ENCODE measurements at places on chromosomes 1 and 21.

DNA sequence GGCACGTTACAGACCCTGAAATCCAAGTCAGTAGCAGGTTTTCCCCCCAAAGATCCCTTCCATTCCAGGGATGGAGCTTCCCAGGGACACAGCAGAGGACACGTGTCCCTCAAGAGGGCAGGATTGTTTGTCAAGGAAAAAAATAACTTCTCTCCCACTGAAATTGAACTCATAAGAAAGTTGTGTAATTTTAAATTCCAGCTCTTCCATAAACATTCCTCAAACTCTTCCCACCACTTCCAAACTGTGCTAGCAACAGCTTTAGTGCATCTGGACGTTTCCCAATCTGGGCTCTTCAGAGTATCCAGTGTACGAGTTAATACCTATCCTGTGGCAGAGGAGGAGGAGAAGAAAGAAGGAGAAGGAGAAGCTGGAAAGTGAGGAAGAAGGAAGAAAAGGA lies 79.6 kb downstream of the PSMG1 start:
- DNase-seq: no peak

DNA sequence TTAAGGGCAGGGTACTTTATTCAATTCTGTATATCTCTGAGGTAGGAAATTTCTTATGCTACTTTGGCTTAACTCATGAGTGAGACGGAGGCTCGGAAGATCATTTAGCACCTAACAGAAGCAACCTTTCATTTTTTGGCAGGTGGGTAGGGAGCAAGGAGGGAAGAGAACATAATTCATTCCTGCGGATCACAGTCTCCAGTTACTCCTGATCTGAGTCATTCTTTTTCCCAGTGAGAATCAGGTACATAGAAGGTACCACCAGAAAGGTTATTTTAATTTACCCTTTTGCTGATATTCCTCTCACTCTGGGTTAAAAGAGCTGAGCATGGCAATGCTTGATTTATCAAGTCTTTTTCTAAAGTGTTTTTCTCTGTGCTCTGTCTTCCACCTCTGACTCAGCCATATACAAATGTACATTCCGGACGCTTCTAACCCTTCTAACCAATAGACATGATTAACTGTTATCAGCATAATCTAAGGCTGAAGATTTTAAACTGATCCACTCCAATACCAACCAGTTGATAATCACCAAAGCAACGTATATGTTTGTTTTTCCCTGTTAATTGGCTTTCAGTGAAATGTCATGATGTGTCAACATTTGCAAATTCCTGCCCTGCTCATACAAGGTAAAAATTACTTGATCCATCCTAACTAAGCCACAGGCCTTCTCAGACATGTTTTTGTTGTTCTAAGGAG lies 271.7 kb downstream of the DUSP10 start:
- no peak for DNase-seq

GRCh38 chr1:205325334-205325884 lies 3.9 kb upstream of the NUAK2 start:
- no peak for DNase-seq

DNA sequence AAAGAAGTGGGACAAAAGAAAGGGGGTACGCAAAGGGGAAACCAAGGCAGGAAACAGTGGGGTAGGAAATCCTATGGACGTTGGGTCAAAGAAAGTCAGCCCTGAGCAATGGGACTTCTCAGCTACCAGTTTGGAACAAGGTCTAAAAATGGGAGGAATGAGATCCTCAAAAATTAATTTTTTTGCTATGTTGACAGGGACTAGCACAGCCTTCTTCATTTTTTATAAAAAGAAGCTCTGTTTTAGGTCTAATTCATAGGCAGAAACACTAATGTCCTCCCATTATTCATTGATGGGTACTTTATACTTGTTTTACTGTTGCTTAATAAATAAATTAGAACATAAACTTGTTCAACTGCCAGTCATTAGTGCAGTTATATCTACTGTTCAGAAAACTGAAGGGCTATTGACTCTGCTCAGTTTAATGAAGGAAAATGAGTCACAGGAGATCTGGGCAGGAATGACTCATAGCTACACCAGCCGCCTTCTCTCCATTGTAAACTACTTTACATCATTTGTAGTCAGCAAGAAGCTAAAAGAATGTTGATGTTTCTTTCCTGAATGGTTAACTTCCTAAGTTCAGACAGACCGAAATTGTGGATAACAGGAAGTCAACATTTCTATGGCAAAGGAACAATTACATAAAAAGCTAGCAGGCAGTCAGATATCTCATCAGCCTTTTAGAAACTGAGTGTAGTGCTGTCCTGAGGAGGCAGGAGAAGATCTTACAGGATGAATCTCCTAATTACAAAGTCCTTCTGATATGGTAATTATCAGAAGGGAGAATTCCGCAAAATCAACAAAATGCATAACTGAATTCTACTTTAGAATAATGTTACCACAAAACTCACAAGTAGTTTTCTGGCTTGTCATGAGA lies 356.4 kb upstream of the PKN2 start:
- DNase-seq: no peak

GRCh38 chr21:17053321-17053720 lies 459.5 kb upstream of the CXADR start:
- DNase-seq: no peak

DNA sequence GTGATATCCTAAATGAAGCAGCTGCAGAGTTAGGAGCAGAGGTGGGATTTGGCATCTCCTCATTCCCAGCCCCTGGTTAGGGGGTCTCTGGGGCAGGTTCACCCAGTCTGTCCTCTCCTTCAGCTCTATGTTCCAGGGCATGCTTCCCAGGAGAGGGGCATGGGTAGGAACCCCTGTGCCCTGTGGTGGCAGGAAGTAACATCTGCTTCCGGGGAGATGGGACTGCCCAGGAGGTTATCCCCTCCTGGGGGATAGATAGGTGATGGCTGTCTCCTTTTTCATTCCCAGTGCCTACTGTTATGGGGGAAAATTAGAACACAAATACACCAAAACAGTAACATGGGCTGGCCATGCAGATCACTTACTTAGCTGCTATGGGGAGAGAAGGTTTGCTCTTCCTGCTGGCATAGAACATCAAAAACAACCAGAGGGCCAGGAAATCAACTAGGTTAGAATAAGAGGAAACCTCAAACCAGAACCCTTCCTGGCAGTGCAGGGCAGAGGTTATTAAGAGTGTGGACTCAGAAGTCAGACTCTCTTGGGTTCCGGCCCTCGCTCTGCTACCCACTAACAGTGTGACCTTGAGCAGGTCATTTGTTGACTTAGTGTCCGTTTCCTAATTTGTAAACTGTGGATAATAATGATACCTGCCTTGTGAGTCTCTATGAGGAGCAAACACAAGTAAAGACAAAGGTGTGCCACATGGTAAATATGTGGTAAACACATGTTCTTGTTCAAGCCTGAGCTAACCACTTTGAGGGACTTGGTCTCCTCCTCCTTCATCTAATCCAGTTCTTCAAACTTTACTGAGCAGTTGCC lies 157.8 kb upstream of the JUN start:
- DNase-seq: no peak

DNA sequence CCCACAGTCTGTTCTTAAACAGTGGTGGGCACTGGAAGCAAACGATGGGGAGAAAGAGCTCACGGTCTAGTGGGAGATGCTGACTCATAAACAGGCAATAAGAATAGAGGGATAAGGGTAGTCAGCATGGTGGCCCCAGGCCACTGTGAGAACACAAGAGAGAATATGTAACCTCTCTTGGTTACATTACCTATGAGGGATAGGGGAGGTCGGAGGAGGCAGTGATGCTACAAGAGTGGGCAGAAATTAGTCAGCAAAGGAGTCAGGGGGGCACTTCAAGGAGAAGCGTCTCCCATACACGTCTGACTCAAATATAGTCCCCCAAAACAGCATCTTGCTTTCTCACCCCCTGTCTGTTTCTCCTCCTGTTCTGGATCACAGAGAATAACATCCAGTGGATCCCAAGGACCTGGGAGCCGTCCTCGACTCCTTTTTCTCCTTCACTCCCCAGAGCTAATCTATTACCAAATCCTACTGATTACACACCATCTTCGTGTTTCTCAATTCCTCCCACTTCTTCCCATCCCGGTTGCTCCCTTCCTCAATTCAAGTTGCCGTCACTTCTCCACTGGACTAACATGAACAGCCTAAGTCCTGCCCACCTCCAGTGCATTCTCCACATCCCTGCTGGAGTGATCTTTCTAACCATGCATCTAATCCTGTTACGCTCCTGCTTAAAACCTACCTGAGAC lies 2.1 kb downstream of the SLAMF8 start:
- no peak for DNase-seq

GRCh38 chr1:43867976-43868740 lies 65.4 kb upstream of the ARTN start:
- no peak for DNase-seq

GRCh38 chr21:14064296-14064645 lies 146.5 kb downstream of the LIPI start:
- DNase-seq: no peak

- no peak for DNase-seq
These were observed 226.3 kb downstream of the SETD4 start for GRCh38 chr21:35833991-35834390.

DNA sequence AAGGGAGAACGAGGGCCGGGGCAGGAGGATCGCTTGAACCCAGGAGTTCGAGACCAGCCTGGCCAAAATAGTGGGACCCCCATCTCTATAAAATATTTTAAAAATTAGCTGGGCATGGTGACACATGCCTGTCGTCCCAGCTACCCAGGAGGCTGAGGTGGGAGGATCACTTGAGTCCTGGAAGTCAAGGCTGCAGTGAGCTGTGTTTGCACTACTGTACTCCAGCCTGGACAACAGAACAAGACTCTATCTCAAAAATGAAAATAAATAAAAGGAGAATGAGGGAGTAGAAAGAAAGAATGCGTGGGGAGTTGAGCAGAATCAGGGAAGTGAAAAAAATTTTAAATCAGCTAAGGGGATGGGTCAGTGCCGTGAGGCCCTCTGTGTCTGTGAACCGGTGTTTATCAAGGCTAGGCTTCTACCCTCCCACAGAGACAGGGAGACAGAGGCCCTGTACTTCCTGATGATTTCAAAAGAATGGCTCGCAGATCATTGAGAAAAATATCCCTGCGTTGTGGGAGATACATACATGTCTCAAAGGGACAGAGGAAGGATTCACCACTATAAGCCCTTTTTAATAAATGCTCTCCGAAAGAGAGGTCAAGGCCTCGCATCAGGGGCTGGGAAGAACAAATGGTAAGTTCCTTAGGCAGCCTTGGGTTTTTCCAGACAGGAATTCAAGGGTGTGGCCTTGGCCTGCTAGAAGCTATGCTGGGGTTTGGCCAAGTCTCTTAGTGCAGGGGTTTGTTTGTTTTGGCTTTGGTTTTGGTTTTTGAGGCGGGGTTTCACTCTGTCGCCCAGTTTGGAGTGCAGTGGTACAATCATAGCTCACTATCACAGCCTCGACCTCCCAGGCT lies 20.7 kb downstream of the IL10RB start:
- DNase-seq: no peak

DNA sequence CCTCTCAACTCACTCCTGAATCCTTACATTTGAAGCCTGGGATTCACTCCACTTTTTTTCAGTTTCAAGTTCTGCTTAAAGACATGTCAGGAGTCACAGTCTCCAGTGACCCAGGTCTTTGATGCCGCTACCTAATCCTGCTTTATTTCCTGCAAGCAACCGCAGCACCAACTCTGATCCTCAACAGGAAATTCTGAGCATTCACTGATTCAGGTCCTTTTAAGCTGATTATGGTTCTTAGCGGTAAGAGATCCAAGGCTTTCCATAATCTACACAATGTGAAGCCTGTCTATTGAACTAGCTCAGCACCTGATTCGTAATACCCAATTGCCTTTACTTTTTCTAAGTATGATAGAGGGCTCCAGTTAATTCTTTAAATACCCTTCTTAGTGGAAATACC lies 43.7 kb upstream of the PIGC start:
- no peak for DNase-seq

DNA sequence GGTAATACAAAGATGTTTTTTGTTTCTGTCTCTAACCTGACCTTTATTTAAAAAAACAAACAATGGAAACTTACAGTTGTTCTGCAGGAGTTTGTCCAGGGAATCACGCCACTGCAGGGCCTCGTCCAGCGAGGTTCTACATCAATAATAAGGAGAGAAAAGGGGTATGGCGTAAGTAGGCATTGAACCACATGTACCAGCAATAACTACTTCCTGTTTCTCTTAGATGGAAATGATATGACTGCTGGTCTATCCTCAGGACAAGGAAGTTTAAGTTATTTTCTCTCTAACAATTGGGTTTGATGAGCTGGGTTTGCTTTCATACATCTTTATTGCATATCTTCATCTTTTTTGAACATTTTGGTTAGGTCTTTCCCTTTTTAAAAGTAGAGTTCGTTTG lies 40.9 kb downstream of the RGS5 start:
- DNase-seq: no peak

DNA sequence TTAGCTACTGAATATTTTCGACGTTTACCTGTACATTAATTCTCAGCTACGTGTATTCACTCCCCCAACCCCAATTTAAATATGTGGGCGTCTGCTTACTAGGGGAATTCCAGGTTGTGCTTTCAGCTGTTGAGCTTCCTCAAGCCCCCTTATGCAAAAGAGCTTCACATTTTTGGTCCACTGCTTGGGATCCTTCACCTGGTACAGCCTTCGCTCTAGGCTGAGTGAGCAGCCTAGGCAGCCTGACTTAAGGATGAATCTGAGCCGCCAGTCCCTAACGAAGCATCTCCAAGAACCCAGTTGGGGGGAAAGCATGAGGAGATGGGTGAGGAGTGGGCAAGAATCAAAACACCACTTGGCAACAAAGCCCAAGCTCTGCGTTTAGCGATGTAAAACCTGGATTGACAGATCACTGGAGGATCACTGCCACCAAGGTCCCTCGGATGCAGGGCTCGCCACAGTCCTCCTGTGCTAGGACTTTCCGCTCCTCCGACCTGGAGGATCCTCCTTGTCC lies 674 bp downstream of the BCL10 start:
- DNase-seq: no peak

GRCh38 chr1:198024782-198025181 lies 107.6 kb downstream of the LHX9 start:
- DNase-seq: no peak

GRCh38 chr1:230747127-230747730 lies at the start of gene CAPN9:
Gene CAPN9 (plus strand): TSS chr1:230747388. CDS start chr1:230747497, 109 bp downstream.
- no peak for DNase-seq

DNA sequence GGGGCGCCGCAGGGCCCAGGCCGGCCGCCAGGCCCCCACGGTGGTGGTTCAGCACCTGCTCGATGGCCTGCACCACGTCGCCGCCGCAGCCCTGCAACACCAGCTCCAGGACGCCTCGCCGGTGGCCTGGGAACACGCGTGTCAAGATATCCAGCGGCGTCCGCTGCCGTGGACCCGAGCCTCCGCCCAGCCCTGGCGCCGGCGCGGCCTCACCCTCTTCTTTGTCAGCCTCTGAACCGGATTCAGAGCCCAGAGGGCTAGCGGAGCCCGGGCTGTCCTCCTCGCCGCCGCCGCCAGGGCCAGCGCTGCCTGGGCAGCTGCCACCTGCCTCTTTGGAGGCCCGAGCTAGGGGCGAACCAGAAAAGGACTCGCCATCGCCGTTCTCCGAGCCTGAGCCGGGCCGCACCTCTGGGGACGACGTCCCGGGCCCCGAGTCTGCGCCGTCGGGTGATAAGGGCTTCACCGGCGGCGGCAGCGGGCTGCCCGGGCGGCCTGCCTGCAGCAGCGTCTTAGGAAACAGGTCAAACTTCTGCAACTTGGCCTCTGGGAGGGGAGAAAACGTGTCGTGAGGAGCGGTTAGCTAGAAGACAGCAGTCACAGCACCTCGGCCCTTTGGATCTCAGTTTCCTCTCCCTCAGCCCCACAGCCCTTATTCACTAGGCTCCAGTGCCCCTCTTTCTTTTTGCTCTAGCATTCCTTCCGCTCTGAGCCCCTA lies 3.9 kb downstream of the DMRTA2 start:
- DNase-seq: no peak

Data from activated CD8-positive, alpha-beta memory T cell treated with anti-CD3 and anti-CD28 coated beads for 1 hour (primary cell).